ENCODE measurements at places on chromosomes 2 and 18.

DNA sequence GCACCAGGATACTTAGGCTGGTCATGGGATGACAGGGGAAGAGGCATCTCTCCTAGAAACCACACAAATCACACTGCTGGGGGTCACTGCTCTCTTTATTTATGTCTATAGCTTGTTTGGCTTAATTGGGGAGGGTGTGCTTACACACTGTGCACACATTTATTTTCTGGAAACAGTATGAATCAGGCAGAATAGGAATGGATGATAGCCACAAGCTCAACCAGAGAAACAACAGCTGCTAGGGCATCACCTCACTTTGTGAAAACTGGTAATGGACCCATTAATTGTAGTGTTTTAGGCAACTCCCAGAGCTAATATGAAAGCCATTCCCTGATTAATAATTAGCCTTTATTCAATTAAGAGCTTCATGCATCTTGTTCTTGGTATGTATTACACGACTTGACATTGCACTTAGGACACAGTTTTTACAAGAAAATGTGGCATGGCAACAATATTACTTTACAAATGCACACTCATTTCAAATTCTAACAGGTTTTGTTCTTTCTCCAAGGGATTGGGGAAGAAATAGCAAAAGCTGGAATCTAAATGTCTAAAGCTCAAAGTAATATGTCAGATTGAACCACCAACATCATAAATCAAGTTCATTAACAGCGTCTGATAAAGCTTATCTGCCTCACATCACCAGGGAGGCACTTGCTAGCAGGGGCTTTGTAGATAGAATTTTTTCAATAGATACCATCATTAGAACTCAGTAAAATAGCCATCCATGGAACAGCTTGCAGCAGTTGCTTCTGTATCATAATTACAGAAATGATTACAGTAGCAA lies 361.9 kb upstream of the FSHR start:
- DNase-seq, result no peak

DNA sequence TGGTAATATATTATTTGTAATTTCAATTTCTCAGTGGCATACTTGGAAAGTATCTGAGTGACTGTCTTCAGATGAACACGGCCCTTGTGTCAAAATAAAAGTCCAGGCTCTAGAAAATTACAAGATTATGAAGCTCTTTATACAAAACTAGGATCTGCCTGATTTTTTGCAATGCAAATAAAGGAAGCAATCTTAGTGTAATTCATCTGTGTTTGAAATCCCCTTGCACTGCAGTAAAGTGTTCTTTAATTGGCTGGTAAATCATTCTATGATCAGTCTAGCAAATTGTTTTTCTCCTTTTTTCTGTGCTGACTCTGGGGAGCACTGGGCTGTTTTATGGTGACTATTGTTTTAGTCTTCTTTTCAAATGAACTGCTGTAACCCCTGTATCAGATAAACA lies 1039.0 kb downstream of the SOCS6 start:
- DNase-seq, result no peak

DNA sequence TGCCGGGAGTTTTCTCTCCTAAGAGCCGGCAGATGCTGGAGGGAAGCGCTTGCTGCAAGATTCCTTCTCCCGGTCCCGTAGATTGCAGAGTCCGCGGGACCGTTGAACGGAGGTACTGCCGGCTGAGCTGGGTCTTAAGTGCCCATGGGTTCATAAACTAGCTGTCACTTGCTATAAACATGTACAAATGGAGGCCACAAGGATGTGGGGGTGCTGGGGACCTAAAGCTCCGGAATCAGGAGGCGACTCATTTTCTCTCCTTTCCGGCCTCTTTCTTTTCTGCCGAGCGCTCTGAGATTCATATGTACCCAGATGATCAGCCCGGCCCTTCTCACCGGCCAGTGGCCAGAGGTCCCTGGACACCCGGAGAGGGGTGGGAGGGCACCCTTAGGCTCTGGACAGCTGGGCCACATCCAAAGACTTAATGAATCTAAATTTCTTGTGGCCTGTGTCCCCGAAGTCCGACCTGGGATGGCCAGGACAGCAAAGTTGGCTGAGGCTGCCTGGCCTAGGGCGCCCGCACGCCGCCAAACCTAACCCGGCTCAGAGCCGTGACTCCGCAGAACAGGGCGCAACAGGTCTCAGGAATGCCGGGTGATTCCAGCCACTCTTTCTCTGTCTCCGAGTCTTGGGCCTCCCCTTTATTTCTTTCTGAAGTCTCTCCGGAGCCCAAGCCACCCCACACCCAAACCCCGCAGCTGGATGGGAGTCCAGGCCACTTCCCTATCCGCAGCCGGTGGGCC lies 2.4 kb upstream of the PAX3 start:
- no peak for DNase-seq

DNA sequence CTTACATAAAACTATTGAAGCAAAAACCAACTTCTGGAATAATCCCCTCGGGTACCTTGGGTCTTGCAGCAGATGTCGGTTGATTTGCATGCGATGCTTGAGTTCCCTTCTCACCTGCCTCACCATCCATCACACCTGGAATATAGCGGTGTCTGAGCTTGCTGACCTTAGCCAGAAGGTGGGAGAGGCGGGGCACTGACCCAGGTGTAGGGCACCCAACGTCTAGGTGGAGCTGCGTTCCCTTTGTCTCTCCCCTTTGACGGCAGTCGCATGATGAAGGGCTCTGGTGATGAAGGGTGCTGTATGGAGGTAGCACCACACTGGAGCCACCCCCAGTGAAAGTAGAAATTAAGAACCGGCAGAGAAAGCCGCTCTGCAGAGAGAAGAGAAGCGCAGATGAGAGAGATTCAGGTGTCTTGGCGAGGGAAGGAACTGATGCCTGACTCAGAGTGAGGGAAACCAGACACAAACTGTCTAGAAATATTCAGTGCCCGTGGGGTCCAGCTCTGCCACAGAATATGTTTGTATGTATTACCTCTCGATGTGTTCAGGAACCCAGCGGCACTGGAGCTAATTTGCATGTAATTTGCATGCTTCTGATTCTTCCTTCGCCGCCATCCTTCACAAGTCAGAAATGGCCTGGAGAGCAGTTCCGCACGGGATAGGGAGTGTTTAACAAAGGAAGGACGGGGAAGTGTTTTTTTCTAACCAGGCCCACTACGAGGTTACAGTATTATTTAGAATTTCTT lies 19.4 kb upstream of the MBP start:
- no peak for DNase-seq

GRCh38 chr2:44616667-44617155 lies 255.0 kb downstream of the CAMKMT start:
- no peak for DNase-seq

- no peak for DNase-seq
Observed at GRCh38 chr2:6881046-6881445, 3.5 kb downstream of the RSAD2 start.

- peak; percentile 25 for DNase-seq
Observed at GRCh38 chr2:233085037-233085838, 25.1 kb downstream of the INPP5D start.

Measured in activated T-cell treated with anti-CD3 and anti-CD28 coated beads, Interleukin-2, amount 50 U/mL, for 48 hours (primary cell).